ENCODE measurements at places on chromosomes 2 and 18. TPM values are rescaled to one million over a fixed set of nuclear protein-coding genes. Genes with fewer than 3 reads are reported as not detected.

The LRPPRC gene
- 34.0 TPM for polyA plus RNA-seq

The IMP4 gene
- 136 TPM for polyA plus RNA-seq

GRCh38 chr2:210443527-210443926, 33.0 kb downstream of the LANCL1 start:
- no peak for DNase-seq

- peak; percentile 96 for DNase-seq
These were observed 83.3 kb downstream of the ICOS start for GRCh38 chr2:204019572-204020501.

DNA sequence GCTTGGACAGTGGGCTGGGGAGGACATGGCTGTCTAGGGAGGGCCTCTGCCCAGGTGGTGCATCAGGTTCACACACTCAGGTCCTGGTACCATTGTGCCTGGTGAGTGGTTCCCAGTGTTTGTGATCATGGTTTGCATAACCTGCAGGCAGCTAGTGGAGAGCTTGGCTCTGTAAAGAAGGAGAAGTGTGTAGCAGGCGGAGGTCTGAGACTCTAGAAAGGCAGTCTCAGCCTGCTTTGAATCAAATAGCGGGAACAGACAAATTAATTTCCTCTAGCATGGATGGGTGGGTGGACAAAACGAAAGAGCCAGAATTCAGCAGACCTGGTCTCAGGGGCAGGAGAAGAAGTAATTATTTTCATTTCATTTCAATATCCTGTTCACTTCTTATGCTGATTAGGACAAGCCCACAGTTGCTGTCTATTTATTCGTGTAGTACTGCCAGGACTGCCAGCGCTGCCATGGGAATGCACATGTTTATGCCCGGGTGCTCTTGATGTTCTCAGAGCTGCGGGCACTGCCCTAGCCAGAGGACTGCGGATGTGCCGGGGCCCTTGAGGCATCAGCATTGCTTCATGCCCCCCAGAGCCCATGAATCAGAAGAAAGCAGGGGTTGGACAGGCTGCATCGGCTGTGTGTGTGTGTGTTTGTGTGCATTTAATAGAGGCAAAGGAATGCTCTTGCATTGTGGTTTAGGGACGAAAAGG, 45.4 kb upstream of the DLX2 start:
- peak; percentile 67 for DNase-seq

DNA sequence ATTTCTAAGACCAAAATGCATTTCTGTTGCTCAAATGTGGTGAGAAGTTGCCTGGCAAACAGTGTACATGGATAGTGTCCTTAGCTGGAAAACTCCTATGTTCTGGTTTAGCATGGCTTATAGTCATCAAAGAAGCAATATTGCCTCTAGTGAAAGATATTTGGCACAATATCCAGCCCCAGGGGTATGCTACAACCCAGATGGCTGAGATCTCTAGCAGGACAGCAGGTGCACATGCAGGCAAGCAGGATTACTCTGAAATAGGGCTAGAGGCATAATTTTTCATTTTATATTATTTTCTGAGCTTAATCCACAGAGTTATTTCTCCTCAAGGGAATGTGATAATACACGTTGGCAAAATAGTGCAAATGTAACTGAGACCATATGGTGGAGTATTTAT, 34.0 kb downstream of the CCDC195 start:
- no peak for DNase-seq

GRCh38 chr2:203062126-203062525, 47.5 kb downstream of the NBEAL1 start:
- DNase-seq: no peak

DNA sequence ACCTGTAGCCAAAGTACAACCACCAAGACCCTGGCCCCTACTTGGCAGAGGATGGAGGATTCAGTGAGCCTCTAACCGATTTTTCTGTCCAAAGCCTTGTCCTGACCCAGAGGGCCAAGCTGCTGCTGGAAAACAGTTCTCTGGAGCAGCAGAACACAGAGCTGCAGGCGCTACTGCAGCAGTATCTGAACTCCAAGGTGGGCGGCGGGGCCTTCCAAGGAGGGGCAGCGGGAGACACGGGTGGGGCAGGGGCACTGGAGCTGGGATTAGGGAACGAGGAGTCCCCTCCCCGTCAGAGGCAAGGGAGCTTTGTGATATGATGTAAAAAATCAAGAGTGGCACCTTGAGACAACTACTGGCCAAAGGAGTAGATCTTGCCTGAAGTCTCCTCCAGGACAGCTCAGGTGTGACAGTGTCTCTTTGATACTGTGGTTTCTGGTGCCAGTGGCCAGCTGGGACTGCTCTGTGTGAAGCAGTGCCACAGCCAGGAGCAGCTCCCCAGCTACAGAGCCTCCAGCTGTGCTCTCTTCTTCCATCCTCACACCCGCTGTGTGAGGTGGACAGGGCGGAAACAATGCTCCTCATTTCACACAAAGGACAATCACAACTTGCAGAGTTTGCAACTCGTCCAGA, 22.8 kb downstream of the OTOF start:
- DNase-seq: no peak

DNA sequence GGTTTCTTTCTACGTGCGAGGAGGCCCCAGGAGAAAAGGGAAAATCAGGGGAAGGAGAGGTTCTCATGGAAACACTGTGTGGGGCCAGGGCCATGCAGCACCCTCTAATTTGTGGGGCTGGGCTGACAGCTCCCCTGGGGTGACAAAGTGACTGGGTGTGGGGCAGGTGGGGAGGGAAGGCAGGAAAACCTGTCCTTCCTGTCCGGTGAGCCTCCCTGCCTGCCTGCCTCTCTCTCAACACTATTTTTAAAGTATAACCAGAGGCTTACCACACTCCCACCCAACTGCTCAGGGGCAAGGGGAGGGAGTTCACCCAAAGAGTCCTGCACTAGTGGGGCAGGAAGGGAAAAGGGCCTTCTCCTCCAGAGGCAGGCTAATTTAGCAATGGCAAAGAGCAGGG, 10.5 kb upstream of the EPAS1 start:
- no peak for DNase-seq

DNA sequence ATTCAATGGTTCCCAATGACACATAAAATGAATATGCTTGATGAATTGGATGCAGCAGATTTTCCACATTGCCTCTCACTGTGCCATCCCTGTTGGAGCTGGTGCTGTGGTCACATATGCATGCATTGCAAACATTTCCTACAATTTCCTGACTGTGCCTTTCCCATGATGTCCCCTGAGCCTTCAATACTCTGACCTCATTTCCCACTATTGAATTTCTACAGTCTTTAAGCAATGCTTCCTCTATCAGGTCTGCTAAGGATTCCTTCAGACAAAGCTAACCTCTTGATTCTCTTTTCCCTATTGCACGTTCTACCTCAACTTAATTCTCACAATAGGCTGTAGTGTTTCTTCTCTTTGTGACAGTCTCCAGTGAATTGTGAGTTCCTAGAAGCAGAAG, 342.5 kb upstream of the CRIM1 start:
- no peak for DNase-seq

- peak; percentile 86 for DNase-seq
These were observed 39.4 kb downstream of the SH2D6 start for GRCh38 chr2:85457877-85458316.

DNA sequence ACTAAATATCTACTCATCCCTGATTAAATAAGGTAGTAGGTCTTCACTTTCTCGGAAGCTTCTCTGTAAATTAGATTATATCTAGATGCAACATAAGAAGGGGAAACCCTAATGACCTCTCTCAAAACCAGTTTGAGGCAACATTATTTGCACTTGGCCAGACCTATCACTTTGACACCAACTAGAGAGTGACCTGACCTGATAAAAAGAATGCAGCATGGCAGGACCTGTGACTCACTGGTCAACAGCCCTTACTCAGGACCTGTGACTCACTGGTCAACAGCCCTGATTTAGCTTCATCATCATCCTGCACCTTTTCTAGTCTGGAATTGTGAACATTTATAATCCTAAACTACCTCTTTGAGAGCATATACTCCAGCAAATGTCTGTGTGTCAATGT, 1957.7 kb upstream of the CELF4 start:
- peak; percentile 44 for DNase-seq

- no peak for DNase-seq
These were observed 186.4 kb downstream of the FAM210A start for GRCh38 chr18:13539843-13540476.

The AQP4 gene
- polyA plus RNA-seq: not detected

DNA sequence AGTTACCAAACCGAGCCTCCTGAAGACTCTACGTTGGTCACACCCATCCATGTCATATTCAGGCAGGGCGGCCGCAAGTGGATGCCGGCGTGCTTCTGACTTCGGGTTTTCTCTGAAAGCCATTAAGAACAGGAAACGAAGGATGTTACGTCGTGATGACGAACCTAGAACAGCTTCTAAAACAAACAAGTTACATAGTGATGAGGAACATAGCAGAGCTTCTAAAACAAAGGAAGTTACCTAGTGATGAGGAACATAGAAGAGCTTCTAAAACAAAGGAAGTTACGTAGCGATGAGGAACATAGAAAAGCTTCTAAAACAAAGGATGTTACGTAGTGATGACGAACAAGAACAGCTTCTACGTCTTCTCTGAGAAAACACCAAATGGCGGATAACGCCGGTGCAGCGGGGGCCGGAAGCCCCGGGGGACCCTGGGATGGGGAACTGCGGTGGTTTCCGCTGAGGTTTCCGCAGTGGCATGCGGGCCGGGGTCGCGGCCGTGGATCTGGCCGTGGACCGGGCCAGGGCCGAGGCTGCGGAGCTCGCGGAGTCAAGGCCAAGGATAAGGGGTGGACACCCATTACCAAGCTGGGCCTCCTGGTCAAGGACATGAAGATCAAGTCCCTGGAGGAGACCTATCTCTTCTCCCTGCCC, 141.1 kb downstream of the SOCS6 start:
- no peak for DNase-seq

The UGT1A10 gene
- polyA plus RNA-seq: not detected

DNA sequence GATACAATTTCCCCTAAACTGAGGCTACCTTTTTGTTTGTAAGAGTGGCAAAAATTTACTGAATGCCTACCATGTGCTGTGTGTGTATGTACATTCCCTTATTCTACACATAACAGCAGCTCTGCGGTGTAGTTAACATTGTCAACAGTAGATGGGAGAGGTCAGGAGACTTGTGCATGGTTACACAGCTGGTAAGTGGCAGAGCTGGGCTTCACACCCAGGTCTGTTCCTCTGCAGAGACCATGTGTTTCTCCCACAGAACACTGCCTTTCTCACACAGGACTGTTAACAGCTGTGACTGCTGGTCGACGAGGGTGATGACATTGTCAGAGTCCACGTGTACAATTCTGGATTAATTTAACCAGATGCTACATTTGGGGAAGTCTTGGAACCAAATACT, 49.1 kb downstream of the EML6 start:
- DNase-seq: no peak

The PLCD4 gene
- 2.8 TPM for polyA plus RNA-seq

GRCh38 chr2:109238580-109238979, 109.6 kb downstream of the SH3RF3 start:
- DNase-seq: peak; percentile 48

The XIRP2 gene
- polyA plus RNA-seq: 0.03 TPM

- DNase-seq: no peak
These were observed 274.9 kb upstream of the FANCL start for GRCh38 chr2:58515827-58516573.

DNA sequence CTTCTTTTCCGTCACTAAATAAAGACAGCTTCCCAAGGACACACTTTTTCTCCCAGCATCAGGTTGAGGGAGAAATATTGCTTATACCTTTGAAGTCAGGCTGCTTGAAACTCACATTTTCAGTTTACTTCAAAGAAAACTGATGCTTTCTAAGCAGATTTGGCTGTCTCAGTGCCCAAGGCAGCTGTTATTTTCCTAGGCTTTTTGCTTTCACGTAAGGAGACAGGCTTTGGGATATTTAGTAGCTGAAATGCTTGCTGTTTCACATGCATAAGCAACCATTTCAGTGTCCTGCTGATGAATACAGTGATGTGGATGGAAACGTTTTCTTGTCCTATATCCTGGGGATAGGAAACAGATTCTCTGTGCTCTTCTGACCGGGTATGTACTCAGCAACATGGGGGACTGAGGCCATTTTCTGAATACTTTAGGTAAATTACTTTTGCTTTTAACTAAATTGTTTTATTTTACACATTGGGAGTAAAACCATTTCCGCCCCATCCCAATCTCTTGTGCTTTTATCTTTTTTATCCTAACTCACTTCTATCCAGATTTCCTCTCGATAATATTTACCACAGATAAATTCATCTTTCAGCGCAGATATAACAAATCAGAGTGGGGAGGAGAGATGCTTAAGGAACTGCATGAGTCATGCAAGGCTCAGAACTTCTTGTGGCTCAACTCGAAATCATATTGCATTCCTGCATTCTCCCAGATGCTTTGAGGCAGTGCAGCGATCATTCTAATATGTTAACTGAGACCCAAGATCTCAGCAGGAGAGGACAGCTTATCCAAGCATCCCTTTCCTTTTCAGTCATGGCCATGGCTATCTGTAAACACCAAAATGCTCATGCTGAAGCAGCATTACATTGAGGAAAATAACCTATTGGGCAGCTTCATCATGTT, 22.2 kb downstream of the GALR1 start:
- DNase-seq: no peak

The STPG4 gene
- polyA plus RNA-seq: not detected

DNA sequence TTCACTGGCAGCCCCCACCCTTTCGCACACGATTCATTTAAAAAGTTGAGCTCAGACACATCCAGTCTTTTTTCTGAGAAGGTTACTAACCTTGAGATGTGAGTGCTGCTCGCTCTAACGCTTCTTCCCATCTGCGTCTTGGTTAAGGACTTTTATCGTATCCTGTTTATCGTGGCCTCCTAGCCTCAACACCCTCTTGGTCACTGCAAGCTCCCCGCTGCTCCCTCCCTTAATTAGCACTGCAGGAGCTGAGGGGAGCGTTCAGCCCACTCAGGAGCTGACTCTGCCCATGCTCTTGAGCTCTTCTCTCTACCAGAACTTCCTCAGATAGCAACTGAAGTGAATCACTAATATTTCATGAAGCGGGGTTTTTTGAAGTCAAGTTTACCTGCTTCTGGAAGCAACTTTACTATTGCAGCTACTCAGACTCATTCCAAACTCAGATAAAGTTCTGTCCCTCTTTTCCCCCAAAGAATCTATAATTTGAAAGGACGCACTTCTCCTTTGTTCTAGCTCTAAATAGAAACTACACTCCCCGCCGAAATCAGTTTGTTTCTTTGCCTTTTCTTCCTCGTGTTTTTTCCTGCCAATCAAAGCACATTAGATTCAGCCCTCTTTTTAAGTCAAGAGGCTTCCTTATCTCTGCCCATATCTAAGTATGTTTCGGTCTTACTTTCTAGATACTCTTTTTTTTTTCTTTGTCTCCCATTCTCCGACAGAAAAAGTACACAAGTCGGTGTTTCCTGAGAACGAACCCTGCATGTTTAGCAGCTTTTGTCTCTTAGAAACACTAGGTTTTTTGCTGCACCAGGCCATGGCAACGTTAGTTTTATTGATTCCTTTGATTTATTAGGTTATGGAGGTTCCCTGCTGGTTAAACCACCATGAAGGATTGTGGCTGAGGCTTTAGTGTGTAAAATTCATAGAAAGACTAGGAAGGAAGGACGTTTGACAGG, 9.3 kb upstream of the CD226 start:
- DNase-seq: no peak

The POTEC gene
- not detected for polyA plus RNA-seq

- DNase-seq: no peak
These were observed 54.5 kb downstream of the ZDBF2 start for GRCh38 chr2:206328974-206329373.

The TUBA4B gene
- polyA plus RNA-seq: 0.08 TPM
